Left lung (tissue), 14 donors: ENCODE measurements at places on chromosomes 5 and 9.

GRCh38 chr9:113464286-113464660 lies 746 bp downstream of the RGS3 start:
- DNase-seq, result no peak
- H3K4me3 ChIP-seq, result peak overlapping the region; percentile 40
- H3K27ac ChIP-seq, result no peak overlapping the region
- H3K27me3 ChIP-seq, result no peaks in the 10 kb centered on the region
- H3K36me3 ChIP-seq, result no peaks in the 10 kb centered on the region

GRCh38 chr5:180348336-180348735 lies 4.8 kb downstream of the GFPT2 start:
- H3K4me3 ChIP-seq, result no peak overlapping the region
- H3K4me1 ChIP-seq, result peaks cover 14% of the 10 kb centered on the region
- H3K27ac ChIP-seq, result no peak overlapping the region
- H3K36me3 ChIP-seq, result no peaks in the 10 kb centered on the region
- no peak for DNase-seq

DNA sequence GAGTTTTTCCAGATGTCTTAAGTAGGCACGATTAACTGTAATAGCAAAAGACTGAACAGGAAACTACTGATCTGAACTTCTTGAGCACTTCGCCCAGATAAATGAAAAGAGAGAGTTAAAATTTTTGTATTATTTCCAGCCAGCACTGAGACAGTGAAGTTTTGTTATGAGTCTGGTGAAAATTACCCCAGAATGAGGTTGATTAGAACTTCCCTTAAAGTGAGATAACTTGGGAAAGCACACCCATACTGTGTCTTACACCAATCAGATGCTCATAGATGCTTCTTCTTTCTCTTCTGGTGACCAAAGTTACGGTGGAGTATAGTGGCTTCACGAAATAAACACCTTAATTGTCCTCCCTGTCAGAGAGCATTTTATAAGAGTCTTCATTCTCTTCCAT lies 131.8 kb upstream of the SLC12A2 start:
- no peaks in the 10 kb centered on the region for H3K27me3 ChIP-seq
- no peaks in the 10 kb centered on the region for H3K4me1 ChIP-seq
- H3K4me3 ChIP-seq, result no peak overlapping the region
- no peaks in the 10 kb centered on the region for H3K36me3 ChIP-seq

- H3K36me3 ChIP-seq, result no peaks in the 10 kb centered on the region
- DNase-seq, result no peak
- no peaks in the 10 kb centered on the region for H3K27me3 ChIP-seq
- H3K4me1 ChIP-seq, result no peaks in the 10 kb centered on the region
- H3K27ac ChIP-seq, result no peak overlapping the region
These were observed 22.9 kb upstream of the ASS1 start for GRCh38 chr9:130421802-130422276.

- no peak overlapping the region for H3K27ac ChIP-seq
- H3K4me1 ChIP-seq, result no peaks in the 10 kb centered on the region
- H3K4me3 ChIP-seq, result no peak overlapping the region
- DNase-seq, result no peak
These were observed 83.4 kb downstream of the SH3PXD2B start for GRCh38 chr5:172370648-172371545.
